Bone marrow (tissue), 2 donors: ENCODE measurements at places on chromosomes 16 and 17.

GRCh38 chr17:27560668-27561067, 70.3 kb upstream of the LGALS9 start:
- DNase-seq = no peak

- DNase-seq = peak; percentile 31
Measured at GRCh38 chr17:50919321-50920040, 53.3 kb upstream of the TOB1 start.

DNA sequence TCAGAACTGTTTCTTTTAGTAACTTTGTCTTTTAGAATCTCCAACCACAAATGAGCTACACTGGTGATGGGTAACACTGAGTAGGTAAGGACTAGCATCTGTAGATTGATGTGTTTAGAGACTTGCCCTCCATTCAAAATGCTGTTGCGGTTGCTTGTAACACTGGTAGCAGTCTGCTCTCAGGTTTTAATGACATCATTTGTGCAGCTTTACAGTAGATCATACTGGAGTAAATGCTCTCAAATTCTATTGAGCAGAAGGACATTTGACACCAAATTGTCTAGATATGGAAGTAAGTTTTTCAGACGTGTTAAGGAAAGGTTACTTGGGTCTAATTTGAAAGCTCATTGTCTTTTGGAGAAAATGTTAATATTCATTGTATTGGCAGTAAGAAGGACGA, 98.8 kb downstream of the NLK start:
- no peak for DNase-seq

DNA sequence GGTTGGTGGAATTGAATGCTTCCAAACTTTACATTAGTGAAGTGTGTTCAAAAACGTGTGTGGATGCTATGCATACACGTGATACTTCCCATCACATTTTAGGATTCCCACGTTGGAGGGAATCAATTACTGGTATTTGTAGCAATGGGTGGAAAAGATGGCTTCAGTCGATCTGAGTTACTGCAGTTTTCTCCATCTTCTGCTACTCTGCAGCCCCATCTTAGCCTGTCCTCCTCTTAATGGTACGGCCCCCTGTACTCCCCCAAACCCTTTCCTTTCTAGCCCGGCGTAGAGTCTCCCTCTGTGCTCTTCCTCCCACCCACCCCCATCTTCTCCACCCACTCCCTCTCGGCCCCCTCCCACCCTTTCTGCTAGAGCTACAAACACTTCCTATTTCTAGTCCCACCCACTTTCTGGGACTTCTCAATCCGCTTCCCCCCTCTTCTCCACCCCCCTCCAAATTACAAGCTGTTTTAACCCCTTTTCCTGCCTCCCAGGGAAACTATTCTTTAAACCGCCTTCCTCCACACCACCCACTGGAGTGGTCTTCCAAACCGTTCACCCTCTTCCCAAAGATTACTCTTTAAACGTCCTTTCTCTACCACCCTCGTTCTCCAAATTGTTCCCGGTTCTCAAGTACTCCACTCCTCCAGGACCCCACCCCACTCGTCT, 1.1 kb downstream of the CHTF8 start:
- DNase-seq = peak; percentile 11

GRCh38 chr16:84446084-84446483, 58.4 kb downstream of the MEAK7 start:
- no peak for DNase-seq

DNA sequence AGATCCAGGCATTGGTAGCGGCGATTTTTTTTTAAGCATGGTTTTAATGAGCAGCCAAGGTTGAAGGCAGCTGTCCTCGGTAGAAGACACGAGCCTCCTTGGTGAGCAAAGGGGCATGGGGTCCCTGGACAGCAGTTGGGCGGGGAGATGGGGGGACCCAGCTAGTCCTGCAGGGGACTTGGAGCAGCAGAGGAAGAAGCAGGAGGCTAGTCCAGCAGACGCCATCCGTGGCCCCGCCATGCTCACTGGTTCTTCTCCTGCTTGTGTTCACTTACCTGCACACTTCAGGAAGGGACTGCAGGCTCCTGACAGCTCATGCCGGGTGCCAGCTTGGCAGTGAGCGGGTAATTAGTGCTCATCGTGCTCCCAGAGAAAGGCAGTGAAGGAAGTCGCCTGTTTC, 130.2 kb upstream of the CDH5 start:
- no peak for DNase-seq

DNA sequence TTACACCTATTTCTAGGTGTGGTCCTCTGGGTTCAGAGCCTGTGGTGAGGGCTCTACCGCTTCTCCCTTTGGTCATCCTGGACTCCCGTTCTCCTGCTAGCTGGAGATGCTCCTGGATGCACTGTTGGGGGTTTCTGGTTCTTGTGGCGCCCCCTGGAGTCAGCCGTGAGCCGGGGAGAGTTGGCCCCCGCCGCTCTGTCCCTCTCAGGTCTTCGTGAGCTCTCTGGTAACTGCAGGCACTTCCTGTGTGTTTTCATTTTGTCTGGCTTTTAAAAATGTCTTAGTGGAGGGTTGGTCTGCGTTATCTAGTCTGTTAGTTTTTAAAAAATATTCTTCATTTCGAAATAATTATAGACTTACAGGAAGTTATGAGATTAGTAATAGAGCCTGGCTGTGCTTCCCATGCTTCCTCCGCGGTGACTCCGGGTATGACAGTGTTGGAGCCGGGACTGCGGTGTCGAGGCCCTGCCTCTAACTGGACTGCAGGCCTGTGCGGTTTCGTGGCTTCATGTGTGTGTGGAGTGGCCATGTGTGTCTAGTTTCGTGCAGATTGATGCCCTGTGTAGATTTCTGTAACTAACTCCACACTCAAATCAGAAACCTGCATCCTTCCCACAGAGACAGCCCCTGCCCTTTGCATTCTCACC, 78.0 kb upstream of the ZNF750 start:
- no peak for DNase-seq

GRCh38 chr17:60524463-60525327, 1.3 kb downstream of the APPBP2 start:
- no peak for DNase-seq

- no peak for DNase-seq
Measured at GRCh38 chr16:17446661-17447060, 24.1 kb downstream of the XYLT1 start.

GRCh38 chr16:49528866-49529288, 155.3 kb downstream of the C16orf78 start:
- DNase-seq = no peak

- no peak for DNase-seq
Measured at GRCh38 chr16:24499193-24499814, 40.1 kb upstream of the RBBP6 start.

- no peak for DNase-seq
Measured at GRCh38 chr16:85716680-85717038, 27.9 kb upstream of the GINS2 start.

DNA sequence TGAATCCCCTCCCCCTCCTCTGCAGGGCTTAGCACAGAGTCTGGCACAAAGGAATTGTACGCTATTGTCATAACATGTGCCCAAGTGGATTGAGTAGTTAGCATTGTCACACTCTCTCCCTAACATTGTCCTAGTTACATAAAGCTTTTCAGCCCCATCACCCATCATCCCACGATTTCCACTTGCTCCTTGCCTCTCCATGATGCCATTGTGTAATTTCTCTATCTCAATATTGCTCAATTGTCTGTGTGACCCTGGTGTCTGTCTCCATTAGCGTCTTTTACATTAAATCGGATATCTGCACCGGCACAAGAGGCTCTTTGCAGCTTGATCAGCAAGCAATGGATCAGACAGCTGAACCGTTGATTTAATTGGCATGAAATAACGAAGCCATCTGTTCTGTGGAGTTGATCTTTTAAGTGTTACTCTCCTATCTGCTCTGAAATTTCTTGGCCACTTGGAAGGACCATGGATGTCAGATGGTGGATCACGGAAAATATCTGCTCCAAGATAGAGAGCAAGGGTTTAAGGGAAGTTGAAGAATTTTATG, 77.0 kb upstream of the HS3ST4 start:
- no peak for DNase-seq
